ENCODE measurements at places on chromosomes 7 and 10. TPM values are rescaled to one million over a fixed set of nuclear protein-coding genes. Genes with fewer than 3 reads are reported as not detected.
A peak's percentile ranks its signal among the peaks of the same experiment; 100 is the strongest.

DNA sequence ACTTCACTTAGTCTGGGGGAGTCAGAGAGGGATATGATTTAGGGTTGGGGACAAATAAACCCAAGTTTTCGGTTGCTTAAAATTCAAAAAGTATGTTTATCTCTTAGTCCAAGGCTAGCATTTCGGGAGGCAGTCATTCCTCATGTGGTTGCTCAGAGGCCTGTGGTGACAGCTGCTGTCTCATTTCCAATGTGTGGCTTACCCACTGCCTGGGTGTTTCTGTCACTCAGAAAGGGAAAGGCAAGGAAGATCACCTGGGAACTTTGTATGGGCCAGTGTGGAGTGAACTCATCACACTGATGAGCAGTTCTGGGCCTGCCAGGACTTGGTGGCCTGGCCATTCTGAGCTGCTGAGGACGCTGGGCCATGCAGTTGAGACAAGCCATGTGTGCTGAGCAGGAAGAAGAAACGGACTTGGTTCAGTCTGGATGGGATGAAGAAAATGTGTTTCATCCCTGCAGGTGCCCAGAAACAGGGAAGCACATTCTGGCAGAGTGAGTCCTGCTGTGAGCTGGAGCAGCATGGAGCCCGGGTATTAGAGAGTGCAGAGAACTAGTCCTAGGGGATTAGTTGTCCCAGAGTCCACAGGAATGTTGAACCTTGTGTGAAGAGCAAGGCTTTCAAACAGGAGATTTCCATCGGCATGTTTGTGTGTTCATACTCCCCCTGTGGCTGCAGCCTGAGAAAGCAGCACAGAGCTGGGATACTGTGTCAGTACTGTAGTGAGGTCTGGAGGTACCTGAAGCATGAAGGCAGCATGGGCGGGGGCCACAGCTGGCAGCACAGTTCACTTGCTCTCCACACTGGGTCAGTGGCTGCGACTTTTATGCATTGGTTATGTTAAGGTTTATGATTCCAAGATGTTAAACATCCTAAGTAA lies 211.1 kb upstream of the IGFBP3 start:
- peak; percentile 52 for DNase-seq

The HYAL4 gene
- not detected for total RNA-seq

DNA sequence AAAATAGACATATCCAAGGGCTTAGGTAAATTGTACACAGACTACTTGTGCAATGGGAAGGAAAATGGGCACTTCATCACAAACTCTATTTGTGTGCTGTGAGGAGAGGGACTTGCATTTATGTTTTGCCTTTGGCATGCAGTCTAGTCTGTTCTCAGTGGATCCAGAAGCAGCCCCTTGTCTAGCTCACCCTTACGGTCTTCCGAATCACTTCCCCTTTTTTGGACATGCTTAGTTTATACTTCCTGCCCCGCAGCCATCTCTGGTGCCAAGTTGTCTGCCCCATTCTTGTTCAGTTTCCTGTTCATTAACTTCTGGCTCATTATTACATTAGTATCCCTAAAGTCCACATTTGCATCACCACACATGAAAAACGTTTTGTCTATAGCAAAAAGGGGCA lies 161.6 kb downstream of the NRCAM start:
- DNase-seq = no peak

DNA sequence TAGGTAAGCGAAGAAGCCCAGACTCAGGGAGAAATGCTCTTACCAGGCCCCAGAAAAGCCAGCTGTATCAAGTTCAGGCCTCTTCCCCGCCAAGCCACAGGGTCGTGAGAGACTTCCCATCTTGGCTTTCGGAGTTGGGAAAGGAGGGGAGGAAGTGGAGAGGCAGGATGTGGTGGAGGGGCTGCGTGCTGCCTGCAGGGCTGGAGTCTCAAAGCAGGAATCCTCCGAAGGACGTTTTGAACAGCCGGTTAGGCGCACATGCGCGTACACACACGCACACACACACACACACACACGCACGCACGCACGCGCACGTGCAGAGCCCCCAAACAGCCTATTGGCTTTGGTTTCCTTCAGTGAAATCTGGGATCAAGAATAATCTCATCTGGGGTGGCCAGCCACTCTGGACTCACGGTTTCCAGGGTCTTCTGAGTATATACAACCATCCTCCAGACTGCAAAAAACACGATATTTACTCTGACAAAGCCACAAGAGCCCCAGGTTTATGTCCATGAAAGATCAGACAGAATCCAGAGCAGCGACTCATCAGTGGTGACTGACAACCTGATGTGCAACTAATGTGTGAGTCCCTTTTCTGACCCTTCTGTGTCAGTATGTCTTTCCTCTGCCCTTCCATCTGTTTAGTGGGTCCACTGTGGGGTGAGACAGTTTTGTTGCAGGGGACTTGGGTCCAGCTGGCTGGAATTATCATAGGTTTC lies 115.0 kb upstream of the ZNF438 start:
- no peak for DNase-seq

DNA sequence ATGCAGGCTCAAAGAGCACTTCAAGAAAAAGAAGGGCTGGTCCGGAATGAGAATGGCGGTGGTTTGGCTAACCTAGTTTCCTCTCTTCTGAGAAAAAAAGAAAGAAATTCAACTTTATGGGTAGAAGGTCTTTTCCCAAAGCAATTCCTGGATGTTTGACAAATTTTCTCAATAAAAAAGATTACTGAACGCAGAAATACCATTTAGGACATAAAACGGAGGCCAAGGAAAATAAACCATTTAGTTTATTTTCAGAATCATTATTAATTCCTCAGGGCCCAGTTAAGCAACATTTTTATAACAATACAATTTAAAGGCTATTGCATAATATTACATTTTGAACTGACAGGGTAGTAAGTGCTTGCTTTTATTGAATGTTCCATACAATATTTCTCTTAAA lies 284.6 kb upstream of the ANKRD30A start:
- DNase-seq = no peak

DNA sequence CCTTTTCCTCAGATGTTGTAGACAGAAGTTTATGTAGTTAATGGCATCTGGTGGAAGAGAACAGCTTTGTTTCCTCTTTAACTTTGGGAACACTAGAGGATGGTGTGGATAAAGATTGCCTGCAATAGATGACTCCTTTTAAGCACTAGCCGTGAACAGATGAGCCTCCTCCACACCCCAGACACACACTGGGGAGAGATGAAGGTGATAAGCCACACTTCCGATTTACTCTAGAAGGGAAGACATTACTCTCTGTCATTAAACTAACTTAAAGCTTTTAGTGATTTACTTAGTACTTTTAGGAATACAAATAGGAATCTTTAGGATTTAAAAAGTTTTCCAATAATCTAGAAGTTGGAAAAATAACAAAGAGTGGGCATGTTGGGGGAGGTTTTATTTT lies 6.8 kb downstream of the HSPA14 start:
- DNase-seq = no peak

The SFMBT2 gene
- total RNA-seq = 2.0 TPM

- DNase-seq = no peak
These were observed 230.9 kb downstream of the ZEB1 start for GRCh38 chr10:31549896-31550295.

The CLCN1 gene
- total RNA-seq = not detected

- no peak for DNase-seq
These were observed 96.1 kb downstream of the TNS3 start for GRCh38 chr7:47485640-47486435.

DNA sequence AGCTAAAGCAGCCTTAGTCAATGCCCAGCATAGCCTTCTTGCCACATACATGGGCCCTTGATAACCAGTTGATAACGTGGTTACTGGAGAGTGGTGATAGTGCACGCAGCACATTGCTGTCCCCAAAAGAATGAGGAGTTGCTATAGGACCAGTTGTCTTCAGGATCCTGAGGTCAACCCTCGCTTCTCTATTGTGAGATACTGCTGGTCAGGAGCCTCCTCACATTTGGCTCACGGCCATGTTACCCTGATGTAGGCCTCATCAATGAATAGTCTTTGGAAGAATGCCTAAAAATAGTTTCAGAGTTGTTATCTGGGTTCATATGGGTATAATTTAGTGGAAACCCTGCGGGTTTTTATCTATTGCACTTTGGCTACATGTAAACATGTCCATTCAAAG lies 230.7 kb downstream of the VTI1A start:
- DNase-seq = no peak

DNA sequence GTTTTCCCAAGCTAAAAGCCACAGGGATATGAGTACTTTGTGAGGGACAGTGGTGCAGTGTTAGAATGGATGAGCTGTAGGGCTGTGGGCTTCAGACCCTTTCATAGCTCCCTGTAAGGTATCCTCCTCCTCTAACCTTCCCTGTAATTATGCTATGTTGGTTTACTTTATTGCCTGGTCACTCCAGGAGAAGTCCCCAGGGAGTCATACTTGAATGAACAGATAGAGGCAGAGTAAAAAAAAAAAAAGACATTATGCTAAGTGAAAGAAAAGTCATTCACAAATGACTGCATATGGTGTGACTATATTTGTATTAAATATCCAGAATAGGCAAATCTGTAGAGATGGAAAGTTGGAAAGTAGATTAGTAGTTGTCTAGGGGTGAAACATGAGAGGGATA lies 434.4 kb downstream of the AUTS2 start:
- DNase-seq = no peak

The PDAP1 gene
- 54.2 TPM for total RNA-seq

The FFAR4 gene
- total RNA-seq = not detected

GRCh38 chr7:9836671-9837070 lies 1137.0 kb upstream of the PHF14 start:
- DNase-seq = no peak

- DNase-seq = no peak
These were observed 8.5 kb downstream of the CALML5 start for GRCh38 chr10:5490698-5491464.

The RBP3 gene
- total RNA-seq = not detected

The FGFBP3 gene
- 0.72 TPM for total RNA-seq

- no peak for DNase-seq
These were observed 79.0 kb upstream of the HABP2 start for GRCh38 chr10:113473851-113474250.

DNA sequence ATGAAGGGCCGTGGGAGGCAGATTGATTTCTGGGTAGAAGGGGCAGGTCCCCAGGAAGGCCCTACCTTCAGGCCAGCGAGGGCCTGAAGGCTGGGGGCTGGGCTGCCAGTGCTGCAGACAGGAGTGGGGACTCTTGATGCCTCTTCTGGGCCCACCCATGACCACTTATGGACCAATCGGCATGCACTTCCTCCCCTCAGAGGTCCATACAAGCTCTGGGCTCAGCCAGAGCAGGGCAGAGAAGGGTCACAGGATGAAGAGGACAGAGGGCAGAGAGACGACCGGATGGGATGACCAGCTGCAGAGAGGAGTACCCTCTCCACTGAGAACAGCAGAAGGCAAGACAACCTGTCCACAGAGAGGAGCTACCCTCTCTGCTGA lies 120.1 kb downstream of the DYNC2I1 start:
- peak; percentile 43 for DNase-seq

GRCh38 chr7:18835001-18835690 lies 282.3 kb downstream of the TWIST1 start:
- DNase-seq = no peak

DNA sequence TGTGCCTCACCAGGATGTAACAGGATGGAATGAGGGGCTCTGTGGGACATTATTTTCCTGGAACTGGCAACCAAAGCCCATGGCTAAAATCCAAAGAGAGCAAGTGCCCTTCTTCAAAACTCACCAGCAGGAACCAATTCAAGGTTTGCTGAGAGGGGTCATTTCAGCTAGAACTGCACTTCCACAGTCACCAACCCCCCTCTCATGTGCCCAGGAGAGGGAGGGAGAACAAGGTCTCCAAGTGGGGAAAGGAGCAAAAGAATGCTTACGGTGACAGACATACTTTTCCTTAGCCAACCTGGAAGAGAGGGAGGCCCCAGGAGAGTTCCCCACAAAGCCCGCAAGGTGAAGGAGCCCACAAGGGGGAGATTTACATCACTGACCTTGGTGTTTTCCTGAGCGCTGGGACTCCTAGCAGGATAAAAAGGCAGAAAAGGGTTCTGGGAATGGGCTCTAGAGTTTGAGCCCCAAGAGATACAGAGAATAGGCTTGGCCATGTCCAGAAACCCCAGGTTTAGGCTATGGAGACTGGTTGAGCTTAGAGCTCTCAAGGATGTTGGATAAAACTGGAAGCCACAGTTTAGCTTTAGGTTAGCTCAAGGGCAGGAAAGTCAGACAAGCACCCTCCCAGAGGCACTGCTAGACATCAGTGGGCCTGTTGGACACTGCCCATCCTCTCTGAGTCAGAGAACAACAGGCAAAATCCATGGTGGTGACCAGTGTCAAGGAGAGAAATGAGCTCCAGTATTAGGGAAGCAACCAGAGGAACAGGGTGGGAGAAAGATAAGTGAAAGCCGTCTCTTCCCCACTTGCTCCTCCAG lies 63.9 kb upstream of the GHITM start:
- DNase-seq = no peak

The PURB gene
- total RNA-seq = 24.0 TPM

The DPP6 gene
- 1.2 TPM for total RNA-seq

The PDIA4 gene
- total RNA-seq = 384 TPM

DNA sequence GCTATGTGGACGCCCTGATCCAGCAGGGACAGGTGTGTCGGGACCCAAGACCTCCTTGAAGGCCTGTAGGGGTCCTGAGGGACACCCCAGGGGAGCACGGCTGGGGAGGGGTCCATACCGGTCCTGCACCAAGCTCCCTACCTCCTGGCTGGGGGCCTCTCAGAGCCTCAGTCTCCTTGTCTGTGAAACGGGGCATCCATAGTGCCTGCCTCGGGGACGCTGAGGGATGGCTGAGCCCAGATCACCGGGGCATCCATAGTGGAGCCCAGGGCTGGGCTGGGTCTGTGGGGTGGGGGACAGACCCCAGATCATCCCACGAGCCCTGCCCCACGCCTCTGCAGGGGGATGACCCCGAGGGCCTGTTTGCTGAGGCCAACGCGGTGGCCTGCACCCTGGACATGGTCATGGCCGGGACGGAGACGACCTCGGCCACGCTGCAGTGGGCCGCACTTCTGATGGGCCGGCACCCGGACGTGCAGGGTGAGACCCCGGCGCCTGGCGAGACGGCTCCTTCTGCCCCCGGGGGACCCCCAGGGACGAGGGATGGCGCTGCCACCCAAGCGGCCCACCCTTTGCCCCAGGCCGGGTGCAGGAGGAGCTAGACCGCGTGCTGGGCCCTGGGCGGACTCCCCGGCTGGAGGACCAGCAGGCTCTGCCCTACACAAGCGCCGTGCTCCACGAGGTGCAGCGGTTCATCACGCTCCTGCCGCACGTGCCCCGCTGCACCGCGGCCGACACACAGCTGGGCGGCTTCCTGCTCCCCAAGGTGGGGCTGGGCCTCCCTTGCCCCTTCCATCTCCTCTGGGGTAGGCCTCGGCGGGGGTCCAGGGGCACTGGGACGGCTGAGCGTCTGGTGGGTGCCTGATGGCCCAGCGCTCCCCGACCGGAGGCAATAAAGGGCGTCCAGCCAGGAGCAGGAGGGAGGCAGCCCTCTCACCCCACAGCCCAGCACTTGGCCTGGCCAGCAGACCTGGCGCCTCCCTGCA lies 4.1 kb downstream of the CYP2W1 start:
- no peak for DNase-seq

GRCh38 chr7:38335492-38336147 lies 62.2 kb upstream of the TARP start:
- DNase-seq = peak; percentile 96

The OR2A12 gene
- not detected for total RNA-seq

GRCh38 chr7:80611779-80612178 lies 26.7 kb upstream of the CD36 start:
- no peak for DNase-seq

GRCh38 chr7:106119719-106120118 lies 7.6 kb upstream of the SYPL1 start:
- no peak for DNase-seq

The C10orf143 gene
- 0.08 TPM for total RNA-seq
